ENCODE measurements at places on chromosomes 3 and 15.

DNA sequence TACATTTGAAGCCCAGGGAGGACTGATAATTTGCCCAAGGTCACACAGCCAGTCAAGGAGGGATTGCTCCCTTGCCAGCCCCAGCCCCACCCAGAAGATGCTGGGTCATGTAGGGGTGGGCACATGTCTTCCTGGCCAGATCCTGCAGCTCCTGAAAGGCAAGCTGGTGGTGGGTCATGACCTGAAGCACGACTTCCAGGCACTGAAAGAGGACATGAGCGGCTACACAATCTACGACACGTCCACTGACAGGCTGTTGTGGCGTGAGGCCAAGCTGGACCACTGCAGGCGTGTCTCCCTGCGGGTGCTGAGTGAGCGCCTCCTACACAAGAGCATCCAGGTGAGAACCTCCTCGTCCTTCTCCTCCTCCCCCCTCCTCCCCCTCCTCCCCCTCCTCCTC lies 13.2 kb downstream of the ISG20 start:
- DNase-seq = no peak

DNA sequence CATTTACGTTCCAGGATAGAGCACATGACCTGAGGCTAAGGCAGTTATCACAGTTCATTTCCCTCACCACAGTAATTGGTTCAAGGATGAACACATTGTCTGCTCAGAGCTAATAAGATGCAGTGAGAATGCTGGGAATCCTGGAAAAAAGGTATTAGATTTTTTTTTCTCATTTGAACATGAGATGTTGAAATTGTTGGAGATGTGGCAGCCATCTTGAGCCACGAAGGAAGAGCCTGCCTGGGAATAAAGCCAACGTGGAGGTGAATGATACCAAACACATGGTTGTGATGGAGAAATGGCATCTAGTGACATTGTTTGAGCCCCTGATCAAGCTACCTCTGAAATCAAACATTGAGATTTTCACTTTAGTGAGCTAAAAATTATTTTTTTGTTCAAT lies 16.0 kb upstream of the STT3B start:
- no peak for DNase-seq

GRCh38 chr3:195774917-195775316 lies 36.8 kb downstream of the MUC4 start:
- no peak for DNase-seq

DNA sequence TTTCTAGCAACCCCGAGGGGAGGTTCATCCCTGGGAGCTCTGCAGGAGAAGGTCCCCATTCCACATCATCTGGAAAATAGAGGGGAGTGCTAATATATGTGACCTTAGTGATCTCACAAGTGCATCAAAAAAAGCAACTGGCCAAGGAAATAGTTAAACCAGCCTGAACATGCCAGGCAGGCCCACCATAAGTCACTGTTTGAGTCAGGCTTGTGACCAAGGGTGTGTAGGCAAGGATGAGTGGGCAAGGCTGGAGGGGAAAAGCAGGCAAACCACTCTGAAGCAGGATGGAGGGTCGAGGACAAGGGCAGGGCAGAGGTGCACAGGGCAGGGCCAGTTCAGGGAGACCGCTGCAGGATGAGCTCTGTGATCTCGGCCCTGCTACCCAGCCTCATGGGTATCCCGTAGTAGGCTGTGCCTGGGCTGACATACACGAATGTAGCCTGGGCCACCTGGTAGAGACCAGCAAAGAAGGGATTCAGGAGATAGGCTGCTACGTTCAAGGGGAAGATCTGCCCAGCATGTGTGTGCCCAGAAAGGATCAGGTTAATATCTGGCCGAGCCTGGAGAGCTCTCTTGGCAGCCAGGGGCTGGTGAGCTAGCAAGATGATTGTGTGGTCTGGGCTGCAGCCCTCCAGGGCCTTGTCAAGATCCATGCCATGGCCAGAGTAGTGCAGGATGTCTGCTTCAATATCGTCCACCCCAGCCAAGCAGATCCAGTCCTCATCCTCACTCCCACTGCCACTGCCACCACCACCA lies 4.3 kb downstream of the GLB1 start:
- DNase-seq = no peak

- DNase-seq = no peak
Observed at GRCh38 chr15:101010781-101011180, 91.6 kb downstream of the LRRK1 start.

DNA sequence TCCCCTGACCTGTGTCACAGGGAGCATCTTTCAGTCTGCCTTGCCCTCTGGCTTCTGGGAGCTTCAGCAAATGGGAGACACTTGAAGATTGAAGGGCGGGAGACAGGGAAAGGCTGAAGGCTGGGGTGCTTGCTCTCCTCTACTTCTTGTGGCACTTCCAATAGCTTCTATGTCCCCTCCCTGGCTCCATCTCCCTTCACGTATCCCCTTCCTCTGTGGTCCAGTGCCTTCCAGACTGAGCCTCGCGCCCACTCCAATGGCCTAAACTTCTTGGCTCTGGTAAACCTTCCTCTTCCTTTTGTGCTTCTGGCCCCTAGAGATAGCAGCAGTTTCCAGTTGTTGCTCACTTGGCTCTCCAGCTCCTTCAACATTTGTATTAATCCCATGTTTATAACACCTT lies 69.8 kb upstream of the TOPAZ1 start:
- no peak for DNase-seq

GRCh38 chr3:126208606-126209256 lies 28.3 kb upstream of the ALDH1L1 start:
- peak; percentile 84 for DNase-seq

DNA sequence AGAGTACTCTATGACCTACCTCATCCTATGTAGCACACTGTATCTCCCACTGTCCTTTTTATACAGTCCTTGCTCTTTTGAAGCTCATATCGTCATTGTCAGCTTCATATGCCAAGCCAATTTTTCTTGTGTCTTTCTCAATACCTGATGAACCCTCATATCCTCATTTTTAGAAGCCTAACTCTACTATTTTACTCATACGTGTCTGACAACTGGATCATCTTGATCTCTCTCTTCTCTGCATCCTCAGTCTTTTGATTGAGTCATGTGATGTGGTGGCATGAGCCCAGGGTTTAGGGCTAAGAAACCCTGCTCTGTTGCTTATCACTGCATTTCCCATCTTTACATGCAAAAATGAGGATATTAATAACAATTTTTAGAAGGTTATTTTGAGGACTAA lies 352.0 kb downstream of the LPP start:
- no peak for DNase-seq

- no peak for DNase-seq
Observed at GRCh38 chr3:123909785-123910184, 25.7 kb upstream of the MYLK start.

DNA sequence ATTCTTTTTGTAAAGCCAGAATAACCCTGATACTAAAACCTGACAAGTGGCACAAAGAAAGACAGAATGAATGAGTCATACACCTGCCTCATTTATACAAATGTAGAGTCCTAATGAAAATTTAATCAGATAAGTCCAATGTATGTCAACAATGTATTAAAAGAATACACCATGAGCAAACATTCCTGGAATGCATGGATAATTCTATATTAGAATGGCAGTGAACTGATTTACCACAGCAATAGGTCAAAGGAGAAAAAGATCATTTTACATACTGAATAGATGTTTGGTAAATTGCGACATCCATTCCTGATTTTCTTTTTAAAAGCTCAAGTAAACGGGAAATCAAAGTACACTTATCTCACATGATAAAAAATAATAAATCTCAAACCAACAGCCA lies 11.2 kb upstream of the LOXL1 start:
- no peak for DNase-seq

DNA sequence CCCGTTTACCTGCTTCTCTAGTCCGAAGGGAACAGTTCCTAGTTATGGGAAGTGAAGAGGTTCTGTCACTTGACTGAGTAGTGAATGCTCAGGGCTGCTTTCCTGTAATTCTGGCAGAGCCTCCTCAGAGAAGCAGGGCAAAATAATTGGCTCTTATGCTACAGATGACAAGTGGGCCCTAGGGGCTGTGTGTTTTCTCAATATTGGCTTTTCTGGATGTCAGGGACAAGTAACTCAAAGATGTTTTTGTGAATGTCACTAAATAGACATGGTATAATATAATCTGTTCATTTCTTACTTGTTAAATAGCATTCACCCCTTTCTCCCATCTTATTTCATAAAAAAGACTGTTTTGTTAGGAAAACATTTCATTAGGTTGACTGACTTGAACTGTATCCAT lies 40.1 kb downstream of the SGO1 start:
- DNase-seq = no peak

DNA sequence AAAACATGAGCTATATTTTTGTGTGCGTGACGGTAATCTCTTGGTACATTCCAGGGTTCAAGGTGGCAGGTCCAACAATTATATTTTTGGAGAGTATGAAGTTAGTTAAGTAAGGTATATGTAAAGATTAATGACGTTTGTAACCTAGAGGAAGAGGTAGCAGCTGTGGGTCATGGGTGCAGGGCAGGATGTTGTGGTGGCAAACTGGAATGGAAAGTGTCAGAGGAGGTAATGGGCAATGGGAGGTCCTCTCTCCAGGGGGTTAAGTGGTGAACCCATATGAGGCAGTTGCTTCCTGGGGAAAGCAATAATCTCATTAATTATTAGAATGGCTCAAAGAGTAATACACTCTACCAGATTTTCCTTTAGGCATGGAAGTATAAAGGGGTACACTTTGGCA lies 1.0 kb upstream of the CD200R1L start:
- DNase-seq = no peak

DNA sequence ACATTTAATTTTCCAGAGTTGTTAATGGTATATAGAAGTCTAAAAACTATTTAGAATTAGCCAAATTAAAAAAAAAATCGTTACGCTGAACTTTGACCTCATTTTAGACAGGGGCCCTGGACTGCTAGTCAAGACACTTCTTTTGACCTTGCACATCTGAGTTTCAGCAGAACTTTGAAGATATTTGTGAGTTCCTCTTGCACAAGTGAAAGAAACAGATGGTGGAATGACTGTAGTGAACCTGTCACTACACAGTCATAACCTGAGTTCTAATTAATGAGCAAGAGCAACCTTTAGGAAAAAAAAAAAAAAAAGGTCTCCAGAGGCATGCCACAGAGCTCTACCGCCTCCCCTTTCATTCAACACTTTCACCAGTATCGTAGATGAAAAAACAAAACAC lies 5.3 kb downstream of the MYO5C start:
- no peak for DNase-seq

- no peak for DNase-seq
Observed at GRCh38 chr3:105729667-105730066, 139.1 kb downstream of the CBLB start.

GRCh38 chr3:7764115-7764514 lies 737.5 kb upstream of the LMCD1 start:
- DNase-seq = no peak

DNA sequence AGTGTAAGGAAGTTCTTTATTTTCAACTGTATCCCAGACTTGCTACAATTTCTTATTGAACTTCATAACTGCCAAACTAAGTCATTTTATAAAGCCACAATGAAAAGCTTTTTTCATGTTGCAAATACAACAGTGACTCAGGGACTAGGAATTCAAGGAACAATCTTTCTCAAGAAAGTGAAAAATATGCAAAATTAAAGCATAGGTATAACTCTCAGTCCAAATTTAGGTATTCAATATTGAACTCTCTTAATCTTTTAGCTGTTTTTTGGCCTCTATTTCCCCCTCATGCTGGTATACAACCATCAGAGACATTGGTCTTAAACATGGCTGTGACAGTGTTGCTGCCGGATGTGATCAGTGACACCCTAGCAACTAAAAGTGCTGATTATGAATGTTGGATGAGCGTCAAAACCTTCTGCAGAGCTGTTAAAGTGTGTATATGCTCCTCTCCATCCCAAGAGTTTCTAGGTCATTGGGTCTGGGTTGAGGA lies 476.9 kb downstream of the ZNF385D start:
- DNase-seq = no peak

DNA sequence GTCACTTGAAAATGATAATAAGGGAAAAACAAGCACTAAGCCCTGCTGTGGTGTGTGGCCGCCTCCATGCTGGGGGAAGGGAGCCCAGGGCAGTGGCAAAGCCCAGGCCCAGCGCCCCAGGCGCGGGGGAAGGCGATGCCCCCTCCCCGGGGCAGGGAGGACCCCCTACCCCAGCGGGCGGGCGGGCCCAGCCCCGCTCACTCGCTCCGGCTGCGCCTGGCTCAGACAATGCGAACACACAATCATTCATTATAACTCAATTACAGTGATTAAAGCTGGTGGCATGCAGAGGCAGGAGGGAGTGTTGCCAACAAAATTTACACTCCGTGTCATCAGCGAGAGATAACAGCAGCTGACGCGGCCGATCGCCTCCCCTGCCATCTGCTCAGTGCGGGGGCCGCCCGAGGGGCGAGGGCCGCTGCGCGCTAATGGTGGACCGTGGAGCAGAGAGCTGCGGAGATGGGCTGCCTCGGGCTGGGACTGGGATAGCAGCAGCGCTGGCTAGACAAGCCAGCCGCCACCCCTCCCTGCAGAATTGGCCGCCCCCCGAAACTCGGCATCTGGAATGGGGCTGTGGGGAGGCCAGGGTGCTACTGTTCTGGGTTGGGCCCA lies 64.1 kb downstream of the TLE3 start:
- DNase-seq = no peak

DNA sequence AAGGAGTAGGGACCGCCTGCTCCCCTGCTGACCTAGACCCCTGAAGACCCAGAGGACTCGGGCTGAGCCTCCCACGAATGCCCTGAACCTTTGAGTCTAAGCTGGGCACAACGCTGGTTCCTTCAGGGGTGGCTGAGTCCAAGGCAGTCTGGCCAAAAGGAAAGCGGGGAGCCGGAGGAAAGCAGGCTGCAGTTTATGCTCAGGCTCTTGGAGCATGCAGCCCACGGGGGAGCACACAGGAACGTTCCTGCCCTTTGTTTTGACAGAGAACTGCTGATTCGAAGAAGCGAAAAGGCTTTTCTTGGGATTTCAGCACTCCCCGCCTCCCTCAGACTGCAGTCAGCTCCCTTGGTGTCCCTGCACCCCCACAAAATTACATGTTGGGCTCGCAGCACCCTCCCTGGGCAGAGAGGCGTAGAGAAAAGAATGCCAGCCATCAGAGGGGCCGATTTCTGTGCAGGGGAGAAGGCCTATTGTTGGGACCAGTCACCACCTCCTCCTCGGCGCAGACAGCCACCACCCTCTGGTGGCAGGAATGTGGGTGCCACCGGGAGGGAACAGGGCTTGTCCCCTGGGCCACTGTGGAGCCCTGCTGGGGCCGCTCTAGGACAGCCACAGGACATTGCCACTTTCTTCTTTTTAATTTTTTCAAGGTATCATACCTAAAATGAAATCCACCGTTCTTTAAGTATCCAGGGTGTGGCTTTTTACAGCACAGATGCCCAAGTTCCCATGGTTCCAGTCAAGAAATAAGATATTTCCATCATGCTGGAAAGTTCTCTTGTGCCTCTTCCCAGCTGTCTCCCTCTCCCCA lies 72.2 kb downstream of the SMAD6 start:
- DNase-seq = peak; percentile 70

GRCh38 chr3:78035131-78035641 lies 995.3 kb downstream of the ROBO2 start:
- no peak for DNase-seq

- DNase-seq = no peak
Observed at GRCh38 chr15:55499151-55499550, 8.9 kb downstream of the DNAAF4 start.

DNA sequence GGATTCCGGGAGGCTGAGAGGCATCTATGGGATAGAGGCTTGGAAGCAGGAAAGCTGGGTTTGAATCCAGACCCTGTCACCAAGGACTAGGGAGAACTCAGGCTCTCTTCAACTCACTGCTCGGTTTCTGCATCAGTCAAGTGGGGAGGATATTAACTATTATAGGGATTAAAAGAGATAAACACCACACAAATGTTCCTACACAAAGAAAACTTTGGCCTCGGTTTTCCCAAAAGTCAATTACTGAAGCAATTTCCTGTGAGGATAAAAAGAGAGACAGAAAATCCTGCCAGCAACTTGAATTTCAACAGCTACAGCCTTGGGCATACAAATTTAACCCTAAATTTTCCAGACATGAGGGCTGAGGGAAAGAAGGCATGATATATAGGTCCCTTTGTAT lies 36.0 kb downstream of the ITGB5 start:
- DNase-seq = no peak
